ENCODE measurements at places on chromosomes 11 and 22.

DNA sequence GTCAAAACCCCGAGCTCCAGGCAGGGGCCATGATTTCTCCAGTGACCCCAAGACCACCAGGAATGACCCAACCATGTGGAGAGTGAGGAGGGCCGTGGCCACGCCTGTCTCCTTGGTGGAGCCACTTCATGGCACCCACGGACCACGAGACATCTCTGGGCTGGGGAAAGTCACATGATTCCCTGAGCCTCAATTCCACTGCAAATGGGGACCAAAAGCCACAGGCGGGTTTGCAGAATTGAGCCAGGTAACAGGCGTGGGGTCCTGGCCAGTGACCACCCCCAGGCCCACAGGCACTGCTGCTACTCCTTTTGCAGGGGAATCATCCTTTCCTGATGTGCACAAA, 178.9 kb downstream of the CTTN start:
- no peak for DNase-seq

GRCh38 chr11:35165423-35166368, 26.7 kb downstream of the CD44 start:
- DNase-seq = no peak

DNA sequence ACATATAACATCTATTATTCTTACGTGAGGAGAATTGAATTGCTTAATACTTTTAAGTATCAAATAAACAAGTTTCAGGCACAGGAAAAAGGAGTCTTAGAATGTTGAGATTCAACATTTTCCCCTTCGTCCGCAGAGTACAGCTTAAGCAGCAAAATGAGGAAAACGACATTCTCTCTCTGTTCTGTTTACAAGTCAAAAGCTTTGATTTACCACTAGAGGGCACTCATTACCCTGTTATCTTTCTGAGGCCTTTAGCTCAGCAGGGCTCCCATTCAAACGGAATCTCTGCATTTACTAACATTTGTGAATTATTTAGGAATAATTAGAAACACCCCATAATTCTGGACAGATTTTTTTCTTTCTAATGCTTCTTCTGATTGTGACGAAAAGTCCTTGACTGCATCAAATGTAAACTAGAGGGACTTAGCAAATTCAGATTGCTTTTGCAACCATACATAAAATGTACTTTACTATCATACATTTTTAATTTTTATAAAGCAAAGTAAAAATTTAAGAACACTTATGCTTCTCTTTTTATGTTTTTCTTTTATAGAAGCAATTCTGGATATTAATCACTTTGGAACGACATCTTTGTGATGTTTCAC, 75.0 kb downstream of the JRKL start:
- DNase-seq = no peak

DNA sequence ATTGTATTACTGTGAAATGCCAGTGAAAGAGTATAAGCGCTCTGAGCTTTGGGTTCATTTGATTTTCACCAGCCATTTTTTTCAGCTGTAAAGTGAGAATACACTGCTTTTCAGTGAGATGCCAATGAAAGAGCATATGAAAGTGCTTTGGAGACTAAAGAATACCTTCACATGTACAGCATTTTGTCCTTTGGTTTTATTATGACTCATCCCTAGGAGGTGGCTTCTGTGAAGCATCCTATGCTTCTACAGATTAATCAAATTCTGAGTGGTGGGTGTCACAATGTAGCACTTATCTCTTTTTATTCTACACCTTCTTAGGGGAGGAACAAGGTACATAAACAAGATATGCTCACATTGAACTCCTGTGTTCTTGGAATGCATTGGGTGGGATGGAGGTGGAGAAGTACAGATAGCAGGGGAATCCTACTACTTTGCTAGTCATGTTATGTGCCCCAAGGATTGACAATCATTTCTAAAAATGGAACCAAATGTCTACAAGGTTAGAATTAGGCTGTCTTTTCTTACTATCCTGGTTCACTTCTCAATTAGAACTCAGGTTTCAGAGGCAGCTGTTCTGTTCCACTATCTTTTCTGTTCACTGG, 18.7 kb downstream of the TRIM44 start:
- DNase-seq = no peak

Measured in NCI-H510A (cell line).